ENCODE measurements at places on chromosomes 1 and 21.

DNA sequence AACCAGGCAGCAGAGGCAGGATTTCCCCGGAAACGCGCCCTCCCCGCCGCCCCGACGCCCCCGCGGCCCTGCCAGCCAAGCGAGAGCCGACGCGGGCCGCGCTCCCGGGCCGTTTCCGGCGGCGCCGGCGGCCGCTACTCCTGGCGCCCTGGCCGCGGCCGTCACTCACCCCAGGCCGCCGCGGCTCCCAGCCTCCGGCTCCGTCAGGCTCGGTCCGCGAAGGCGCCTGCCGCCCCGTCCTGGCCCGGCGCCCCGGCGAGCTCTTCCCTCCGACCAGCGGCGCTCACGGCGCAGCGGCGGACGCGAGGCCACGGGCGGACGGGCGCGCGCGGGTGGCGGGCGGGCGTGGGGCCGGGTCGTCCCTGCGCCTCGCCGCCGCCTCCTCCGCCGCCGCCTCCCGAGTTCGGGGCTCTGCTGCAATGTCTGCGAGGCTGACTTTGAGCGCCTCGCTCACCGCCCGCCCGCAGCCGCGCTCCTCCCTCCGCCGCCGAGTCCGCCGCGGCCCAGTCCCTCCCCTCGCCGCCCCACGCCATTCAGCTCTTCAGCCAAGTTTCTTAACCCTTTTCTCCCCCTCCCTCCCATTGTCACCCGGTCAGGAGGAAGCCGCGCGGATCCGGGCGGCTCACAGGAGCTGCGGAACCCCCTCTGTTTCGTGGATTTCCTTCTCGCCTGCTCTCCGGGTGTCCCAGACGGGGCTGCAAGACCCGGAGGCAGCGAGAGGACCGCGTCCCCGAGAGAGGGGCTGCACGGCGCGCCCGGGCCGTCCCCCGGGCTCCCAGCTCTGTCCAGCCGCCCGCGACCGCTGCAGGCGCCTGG, at the start of gene NRIP1:
Gene NRIP1, minus strand, starts transcription at position 425 of the 816 bp plus-strand sequence. CDS start 96,808 bp downstream, outside the sequence.
- DNase-seq: peak; percentile 35

GRCh38 chr21:17370916-17371315, 141.9 kb upstream of the CXADR start:
- DNase-seq: no peak

DNA sequence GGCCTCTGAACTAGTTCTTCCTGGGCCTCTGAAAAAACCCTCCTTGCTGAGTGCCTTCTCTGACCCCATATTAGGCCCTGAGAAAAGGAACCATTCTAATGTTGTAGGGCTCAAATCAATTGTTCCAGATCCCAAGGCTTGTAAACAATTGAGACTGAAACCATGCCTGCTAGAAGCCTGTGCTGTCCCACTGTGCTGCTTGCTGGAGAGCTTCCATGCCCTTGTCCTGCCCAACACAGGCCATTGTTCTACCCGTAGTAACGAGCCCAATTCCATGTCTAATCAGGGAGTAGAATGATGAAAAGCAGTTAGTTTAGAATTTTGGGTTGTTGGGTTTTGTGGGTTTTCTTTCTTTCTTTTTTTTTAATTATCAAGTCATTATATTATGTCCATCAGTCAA, 47.4 kb downstream of the ZNF281 start:
- DNase-seq: no peak

- no peak for DNase-seq
Observed at GRCh38 chr1:106515375-106515774, 541.1 kb upstream of the PRMT6 start.

DNA sequence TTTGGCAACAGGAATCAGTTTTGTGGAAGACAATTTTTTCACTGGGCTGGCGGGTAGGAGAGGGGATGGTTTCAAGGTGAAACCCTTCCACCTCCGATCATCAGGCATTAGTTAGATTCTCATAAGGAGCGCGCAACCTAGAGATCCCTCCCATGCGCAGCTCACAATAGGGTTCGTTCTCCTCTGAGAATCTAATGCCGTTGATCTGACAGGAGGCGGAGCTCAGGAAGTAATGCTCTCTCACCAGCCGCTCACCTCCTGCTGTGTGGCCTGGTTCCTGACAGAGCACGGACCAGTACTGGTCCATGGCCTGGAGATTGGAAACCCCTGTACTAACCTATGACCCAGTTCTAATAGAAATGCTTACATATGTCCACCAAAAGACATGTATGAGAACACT, 96.6 kb upstream of the KIAA1614 start:
- no peak for DNase-seq

DNA sequence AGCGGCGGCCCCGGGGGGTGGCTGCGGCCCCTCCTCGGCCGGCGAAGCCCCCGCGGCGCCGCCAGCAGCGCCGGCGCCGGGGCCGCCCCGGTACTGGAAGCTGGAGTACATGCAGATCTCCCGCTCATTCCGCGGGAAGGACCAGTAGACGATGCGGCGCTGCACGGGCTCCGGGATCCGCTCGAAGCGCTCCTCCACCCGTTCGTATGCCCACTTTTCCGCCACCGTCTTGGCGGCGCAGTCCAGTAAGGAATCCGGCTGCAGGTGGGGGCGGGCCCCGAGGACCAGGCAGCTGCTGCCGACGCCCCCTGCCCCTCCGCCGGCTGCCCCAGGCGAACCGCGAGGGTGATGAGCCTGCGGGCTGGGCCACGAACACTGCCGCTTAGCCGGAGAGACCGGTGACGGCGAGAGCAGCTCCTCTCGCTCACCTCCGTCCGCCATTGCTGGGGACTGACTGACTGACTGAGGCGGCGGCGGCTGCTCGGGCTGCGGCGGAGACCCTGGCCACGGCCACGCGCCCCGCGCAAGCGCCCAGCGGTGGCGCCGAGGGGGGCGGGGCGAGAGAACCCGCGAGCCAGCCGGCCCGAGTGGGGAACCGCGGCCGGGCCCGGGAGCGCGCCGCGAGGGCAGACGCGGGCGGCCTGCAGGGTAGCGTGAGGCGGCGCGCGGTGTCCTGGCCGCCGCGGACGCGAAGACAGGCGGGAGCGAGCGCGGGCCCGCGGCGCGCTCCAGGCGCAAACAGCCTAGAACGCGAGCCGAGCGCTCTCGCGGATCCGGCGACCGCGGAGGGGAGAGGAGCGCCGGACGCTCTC, at the start of gene ZSWIM5:
Gene ZSWIM5, minus strand, starts transcription at position 696 of the 812 bp plus-strand sequence. Its CDS starts 255 bp downstream, at position 441.
- peak; percentile 28 for DNase-seq

GRCh38 chr21:22585558-22585957, 1587.3 kb downstream of the NCAM2 start:
- no peak for DNase-seq

GRCh38 chr1:11697188-11697892, 5.8 kb downstream of the DRAXIN start:
- no peak for DNase-seq

GRCh38 chr1:172699695-172700227, 40.9 kb downstream of the FASLG start:
- no peak for DNase-seq

DNA sequence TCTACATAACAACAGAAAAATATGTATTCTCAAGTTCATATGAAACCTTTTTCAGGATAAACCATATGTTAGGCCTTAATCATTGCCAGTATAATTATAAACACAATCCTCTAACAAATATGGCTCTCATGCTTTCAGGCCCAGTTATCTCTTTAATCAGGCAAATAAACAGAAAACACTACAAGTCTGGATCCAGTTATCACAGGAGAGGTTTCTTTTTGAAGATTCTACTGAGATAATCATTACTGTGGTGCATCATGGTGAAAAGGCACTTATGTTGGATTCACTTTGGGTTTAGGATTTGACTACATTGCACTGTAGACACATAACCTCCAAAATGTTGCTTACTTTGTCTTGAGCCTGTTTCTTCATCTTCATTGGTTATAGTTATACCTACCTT, 8.4 kb upstream of the ATP6V1G3 start:
- no peak for DNase-seq

DNA sequence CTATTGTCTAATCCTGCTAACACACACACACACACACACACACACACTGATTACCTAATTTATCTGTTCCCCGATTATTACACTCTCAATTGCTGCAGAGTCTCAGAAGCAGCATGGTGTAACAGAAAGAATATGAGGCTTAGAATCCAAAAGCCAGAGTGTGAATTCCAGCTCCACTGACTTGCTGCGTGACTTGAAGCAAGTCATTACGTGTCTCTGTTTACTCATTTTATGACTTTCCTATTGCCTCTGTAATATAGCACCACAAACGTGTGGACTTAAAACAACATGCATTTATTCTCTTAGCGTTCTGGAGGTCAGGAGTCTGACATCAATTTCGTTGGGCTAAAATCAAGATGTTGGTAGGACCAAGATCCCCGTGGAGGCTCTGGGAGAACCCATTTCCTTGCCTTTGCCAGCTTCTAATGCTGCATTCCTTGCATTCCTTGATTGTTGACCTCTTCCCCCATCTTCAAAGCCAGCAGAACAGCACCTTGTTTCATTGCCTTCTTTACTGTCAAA, 55.9 kb upstream of the ATP5PO start:
- DNase-seq: no peak

DNA sequence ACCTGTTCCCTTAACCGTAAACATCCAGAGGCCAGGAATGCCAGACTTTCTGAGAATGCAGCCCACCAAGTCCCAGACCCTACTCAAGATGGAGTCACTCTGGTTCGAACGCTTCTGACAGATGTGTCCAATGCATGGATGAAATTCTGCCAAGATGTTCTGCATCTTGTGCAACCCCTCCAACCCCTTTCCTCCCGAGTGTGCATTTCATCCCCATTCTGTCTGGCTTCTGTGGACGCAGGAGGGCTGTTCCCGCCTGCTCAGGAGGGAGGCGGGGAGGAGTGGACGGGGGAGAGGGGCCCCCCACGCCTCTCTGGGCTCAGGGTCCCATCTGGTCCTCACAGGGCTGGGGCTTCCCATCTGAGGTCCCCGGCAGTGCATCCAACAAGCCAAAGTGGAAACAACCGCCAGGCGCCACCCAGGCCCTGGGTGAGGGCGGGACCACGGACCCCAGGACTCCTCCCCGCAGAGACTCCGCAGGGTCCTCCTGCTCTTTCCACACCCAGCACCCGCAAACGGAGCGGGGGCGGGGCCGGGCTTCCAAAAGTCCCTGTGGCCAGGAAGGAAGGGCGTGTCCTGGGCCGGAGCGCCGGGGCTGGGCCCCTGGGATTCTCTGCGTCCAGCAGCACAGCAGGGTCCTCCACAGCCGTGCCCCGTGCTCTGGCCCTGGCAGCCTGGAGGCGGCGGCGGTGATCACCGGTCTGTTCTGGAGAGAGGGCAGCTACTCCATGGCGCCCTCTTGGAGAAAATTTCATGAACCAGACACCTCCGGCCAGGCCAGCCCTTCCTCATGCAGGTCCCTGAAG, 27.8 kb upstream of the SUMO3 start:
- DNase-seq: peak; percentile 28

GRCh38 chr21:35400233-35400939, 351.3 kb upstream of the RUNX1 start:
- peak; percentile 1 for DNase-seq

- DNase-seq: no peak
Observed at GRCh38 chr1:59214248-59215208, 82.4 kb upstream of the FGGY start.

DNA sequence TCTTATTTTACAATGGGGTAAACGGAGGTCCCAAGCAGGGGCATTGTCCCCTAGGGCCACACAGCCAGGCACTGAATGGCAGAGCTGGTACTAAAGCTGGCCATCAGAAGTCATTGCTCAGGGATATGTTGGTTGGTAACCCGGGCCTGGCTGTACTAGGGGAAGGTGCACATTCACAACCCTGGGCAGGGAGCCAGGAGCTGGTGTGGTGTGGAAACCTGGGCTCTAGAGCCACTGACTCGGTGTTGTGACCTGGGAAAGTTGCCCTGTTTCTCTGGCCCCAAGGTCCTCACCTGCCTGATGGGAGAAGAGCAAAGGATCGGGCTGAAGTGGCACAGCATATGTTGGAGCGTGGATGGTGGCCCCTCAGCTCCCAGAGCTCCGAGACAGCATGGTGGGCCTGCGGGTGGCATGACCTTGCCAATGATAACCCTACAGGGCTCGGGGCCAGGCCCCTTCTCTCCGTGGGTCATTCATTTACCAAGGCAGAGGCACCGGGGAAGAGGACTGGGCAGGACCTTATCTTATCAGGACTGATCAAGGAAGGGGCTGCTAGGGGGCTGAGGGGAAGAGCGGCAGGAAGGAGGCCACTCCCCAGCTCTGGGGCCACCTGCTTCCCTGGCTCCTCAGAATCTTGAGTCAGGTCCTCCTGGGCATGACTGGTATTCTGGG, 274.1 kb downstream of the TRABD2B start:
- DNase-seq: no peak

- DNase-seq: no peak
Observed at GRCh38 chr21:36847189-36847588, 119.3 kb downstream of the HLCS start.

GRCh38 chr1:69246109-69246508, 321.6 kb upstream of the LRRC7 start:
- DNase-seq: no peak

GRCh38 chr1:154622503-154623039, 14.6 kb upstream of the ADAR start:
- DNase-seq: no peak

DNA sequence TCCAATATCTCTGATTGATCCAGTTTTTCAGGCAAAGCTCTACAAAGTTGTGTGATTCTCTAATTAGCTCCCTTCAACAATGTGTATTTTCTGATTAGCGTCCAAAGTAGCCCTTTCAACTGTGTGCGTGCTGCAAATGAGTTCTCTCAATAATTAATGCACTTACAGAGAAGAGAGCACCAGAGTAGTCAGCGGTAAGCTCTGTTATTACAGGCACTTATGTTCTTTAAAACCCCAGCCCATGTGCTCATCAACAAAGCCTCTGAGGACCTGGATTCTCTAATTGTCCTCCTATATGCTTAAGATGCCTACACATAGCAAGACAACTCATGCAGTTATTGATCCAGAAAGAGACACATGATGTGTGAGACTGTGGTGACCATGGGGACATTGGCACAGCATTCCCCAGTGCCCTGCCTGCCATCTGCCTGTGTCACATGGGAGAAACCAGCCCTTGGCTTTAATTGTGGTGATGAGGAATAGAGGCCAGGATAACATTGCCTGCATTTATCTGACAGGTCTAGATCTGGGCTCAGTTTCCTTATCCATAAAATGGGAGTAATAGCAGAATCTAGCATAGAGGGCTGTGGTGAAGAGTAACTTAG, 151.7 kb downstream of the PCP4 start:
- DNase-seq: no peak

DNA sequence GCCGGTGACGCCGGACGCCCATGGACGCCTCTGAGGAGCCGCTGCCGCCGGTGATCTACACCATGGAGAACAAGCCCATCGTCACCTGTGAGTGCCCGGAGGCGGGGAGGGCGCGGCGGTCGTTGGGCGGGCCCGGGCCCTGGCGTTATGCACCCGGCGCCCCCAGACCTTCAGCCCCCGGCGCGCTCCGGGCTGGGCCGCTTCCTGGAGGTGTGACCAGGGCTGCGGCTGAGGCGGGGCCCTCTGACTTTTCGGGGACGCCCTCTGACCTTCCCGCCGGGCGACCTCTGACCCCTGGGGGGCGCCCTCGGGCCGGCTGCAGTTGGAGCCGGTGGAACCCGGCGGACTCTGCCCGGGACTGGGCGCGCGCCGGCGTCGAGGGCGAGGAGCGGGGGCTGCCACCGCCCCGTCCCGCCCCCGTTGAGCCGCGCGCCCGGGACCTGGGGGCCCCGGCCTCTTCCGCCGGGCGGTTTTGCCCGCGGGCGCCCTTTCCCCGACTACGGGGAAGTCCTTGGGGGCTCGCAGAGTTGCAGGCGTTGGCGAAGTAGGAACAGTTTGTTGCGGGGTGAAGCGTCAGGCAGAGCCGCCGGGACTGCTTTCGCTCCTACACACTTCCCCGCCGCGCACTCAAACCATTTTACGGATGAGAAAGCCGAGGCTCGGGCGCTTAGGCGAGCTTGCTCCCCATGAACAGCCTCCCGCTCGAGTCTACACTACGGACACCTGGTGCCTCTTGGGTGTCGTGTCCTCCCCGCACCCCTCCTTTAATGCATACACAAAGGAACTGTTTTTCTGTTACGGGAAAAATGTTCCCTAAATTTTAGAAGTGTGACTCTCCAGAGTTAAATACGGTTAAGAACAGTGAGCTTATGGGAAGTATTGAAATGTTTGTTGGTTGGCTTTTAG, 618 bp downstream of the TRAPPC10 start:
- peak; percentile 10 for DNase-seq
